ENCODE measurements at places on chromosomes 6 and 20. TPM values are rescaled to one million over a fixed set of nuclear protein-coding genes. Genes with fewer than 3 reads are reported as not detected.

DNA sequence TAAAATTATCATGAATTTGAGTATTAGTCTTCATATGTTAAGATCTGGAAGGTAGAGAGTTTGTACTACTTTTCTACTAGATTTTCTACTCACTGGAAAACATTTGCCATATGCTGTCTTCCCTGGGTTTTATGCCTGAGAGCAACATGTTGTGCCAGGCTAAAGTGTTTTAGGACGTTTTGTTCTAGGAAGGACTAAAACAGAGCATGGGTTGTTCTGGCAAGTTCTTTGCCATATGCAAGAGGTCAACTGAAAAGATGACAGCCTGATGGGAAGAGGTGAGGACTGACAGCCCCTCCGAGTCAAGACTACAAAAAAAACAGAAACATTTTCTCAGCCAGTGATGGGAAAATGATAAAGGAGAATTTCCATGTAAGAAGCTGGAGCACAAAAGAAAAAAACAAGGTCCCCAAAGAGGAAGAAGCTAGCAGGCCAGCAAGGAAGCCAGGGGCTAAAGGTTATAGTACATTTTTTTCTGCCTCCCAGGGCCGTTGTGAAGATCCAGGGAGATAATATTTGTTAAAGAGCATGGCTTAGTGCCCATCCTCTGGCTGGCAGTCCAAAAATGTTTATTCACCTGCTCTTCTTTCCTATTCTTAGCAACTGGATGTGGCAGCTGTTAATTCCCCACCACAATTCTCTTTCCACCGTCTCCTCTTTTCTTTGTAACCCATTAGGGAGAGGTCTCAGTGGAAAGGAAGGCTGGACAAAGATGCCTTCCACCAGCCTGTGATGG is 7.8 kb downstream of the SCGN start:
- no peak for DNase-seq

DNA sequence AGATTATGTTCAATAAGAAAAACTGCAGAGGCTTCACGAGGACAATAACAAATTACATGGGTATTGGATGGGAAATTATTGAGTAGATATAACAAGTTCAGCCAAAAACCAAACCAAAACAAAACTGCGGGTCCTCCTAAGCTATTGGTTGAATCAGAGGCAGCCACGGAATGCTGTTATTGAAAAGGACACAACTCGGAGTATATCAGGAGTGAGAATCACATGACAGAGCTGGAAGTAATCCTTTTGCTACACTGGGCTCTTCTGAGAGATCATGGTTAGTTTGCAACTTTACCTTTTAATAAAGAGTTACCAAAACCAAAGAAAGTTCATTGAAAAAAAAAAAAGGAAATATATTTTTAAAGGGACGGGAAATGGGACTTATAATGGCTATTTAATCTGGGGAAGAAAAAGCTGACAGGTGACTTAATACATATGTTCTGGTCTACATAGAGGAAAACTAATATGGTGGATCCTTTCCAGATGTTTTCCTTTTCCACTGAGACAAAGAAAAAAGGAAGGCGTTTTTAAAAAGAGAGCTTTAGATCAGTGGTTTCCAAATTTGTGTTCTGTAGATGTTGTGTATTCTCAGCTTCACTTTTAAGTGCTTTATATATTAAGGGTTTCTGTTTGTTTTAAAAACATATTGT is 6.9 kb upstream of the CITED2 start:
- no peak for DNase-seq

The ZBTB46 gene
- total RNA-seq: 1.1 TPM

DNA sequence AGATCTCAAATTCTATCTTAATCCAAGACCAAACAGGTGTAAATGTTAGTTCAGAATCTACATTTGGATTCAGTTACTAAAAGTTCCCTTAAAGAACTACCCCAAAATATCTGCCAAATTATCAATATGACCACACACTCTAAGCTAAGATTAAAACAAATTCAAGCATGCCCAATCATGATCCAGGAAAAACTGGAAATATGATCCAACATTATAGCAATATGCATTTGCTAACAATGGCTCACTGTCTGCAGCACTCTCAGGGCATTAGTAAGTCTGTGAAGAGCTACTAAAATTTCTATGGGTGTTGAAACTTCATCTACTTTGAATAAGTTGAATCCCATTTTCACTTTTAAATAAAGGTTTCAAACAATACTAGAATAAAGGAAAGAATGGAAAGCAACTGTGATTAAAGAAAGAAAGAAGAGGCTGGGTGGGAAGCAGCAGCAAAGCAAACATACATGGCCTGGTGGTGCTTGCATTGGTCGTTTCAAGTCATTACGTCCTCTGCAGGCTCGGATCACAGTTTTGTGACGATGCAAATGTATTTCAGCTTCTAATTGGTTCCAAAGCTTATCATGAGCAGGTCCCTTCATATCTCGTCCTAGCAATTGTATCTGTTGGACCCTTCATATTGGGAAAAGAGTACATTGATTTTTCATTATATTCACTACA is 29.2 kb downstream of the GOPC start:
- no peak for DNase-seq

GRCh38 chr6:130034378-130035146 is 16.2 kb downstream of the L3MBTL3 start:
- DNase-seq: no peak

- no peak for DNase-seq
Measured at GRCh38 chr6:44245391-44245911, 1.4 kb upstream of the HSP90AB1 start.

DNA sequence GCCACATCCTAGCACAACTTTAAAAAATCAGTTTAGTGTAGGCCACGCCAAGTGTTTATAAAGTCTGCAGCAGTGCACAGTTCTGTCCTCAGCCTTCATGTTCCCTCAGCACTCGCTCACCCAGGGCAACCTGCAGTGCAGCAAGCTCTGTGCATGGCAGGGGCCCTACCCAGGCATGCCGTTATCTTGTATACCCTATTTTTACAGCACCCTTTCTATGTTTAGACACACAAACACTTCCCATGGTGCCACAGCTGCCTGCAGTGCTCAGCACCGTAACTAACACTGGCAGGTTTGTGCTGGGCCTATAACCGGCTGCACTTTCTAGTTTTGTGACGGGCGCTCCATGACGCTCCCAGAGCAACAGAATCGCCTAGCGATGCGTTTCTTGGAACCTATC is 43.8 kb downstream of the ZBTB46 start:
- no peak for DNase-seq

GRCh38 chr20:10747019-10747418 is 73.2 kb upstream of the JAG1 start:
- DNase-seq: no peak

GRCh38 chr6:148501178-148501590 is 158.5 kb downstream of the SASH1 start:
- no peak for DNase-seq

GRCh38 chr6:88493717-88494116 is 327.6 kb upstream of the CNR1 start:
- no peak for DNase-seq

The MUCL3 gene
- total RNA-seq: not detected

DNA sequence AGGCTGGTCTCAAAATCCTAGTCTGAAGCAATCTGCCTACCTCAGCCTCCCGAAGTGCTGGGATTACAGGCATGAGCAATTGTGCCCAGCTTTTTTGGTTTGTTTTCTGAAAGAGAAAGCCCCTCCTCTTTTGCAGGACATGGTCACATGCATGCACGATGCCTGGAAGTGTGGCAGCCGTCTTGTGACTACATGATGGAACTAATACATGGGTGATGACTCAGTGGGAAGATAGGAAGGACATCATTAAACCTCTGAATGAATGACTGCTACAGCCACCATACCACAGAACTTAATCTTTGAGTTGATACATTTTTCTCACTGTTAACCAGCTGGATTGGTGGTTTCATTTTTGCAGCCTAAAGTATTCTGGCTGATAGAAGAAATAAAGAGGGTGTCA is 13.4 kb upstream of the CTNNBL1 start:
- DNase-seq: no peak
